Dermis lymphatic vessel endothelial cell (primary cell): ENCODE measurements at places on chromosomes 11 and 22. TPM values are rescaled to one million over a fixed set of nuclear protein-coding genes. Genes with fewer than 3 reads are reported as not detected.

CYB5R2 gene
- total RNA-seq: 0.26 and 0.33 TPM in 2 replicates

DUSP18 gene
- total RNA-seq: 9.3 and 11.6 TPM in 2 replicates

ARHGAP20 gene
- total RNA-seq: 0.11 and 0.86 TPM in 2 replicates

MMP27 gene
- total RNA-seq: not detected in 2 replicates

PDGFB gene
- total RNA-seq: 18.0 and 25.9 TPM in 2 replicates

CASP1 gene
- total RNA-seq: 6.3 and 28.2 TPM in 2 replicates

AP2A2 gene
- total RNA-seq: 24.7 and 37.1 TPM in 2 replicates

CD3E gene
- not detected in 2 replicates for total RNA-seq
